ENCODE measurements at places on chromosomes 6 and 20.

DNA sequence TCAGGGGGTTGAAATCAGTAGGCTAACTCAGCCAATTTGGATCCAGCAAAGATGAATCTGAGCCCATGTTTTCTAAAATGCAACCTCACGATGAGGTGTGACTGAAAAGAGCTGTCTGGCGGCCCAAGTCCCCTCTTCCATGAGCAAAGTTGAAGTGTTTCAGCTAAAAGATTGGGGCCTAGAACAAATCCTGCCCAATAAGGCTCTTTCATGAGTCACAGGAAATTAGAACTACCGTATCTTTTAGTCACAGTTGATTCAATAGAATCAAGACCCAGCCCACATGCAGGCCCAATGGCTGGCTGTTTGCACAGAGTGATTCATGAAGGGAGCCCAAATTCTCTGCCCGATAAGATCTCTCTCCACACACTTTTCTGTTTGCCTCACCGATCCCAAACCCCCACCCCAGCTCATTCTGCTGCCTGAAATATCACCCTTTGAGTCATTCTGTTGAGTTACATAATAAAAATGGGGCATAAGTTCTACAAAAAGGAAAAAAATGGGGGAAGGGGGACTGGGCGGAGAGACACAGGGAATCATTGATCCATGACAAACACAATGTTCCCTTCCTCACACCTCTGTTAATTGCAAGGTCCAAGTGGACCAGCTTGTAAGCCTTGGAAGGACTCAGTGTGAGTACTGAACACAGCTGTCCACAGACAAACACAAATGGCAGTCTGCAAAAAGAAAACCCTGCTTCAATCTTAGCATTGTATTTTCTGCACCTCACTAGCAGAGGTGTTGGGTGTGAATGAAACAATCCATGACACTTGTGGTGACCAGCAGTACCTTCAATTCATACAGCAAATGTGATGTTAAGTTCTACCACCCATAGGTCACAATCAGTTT is 13.8 kb downstream of the FOXQ1 start:
- DNase-seq, result peak; percentile 94

DNA sequence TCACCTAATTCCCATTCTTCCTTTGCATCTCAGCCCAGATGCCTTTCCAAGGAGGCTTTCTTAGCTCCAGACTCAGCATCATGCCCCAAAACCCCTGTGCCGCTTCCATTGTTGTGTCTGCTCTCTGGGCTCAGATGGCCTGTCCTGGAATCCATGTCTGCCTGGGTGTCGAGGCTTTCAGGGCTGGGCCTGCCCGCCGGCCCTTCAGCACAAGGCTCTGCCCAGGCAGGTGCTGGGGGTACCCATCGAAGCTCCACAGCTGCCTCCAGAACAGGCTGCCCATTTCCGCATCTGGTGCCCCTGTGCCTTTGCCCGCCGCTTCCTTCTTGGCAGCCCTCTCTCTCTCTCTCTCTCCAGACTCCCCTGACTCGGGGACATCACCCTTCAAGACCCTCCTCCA is 1.2 kb downstream of the CPXM1 start:
- no peak for DNase-seq

DNA sequence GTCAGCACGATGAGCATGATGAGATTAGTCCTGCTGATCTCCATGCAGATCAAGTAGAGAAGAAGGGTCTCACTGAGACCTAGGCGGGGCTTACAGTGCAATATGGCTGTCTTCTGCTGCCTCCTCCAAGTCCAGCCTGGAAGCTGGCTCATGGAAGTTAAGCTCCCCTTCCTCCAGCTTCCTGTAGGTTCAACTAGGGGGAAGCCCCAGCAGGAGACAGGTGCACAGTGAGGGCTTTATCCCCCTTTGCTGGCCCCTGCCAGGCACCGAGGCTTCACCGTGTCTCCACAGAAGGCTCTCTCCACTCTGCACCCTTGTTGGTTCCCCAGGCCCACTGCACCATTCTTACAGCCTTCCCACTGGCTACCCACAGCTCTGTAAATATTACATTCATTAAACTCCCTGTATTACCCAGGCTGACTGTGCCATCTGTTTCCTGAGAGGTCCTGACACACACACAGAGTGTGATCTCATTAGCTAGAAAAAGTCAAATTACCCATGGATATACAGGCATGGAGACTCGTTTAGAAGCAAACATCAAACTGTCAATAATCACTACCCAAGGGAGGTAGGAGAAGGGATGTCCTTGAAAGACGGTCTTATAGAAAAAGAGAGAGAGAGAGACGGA is 90.4 kb downstream of the SLC2A10 start:
- no peak for DNase-seq

- DNase-seq, result no peak
Observed at GRCh38 chr6:32943864-32944649, 3.2 kb upstream of the HLA-DMB start.

GRCh38 chr20:40757087-40757486 is 68.1 kb upstream of the MAFB start:
- DNase-seq, result no peak

DNA sequence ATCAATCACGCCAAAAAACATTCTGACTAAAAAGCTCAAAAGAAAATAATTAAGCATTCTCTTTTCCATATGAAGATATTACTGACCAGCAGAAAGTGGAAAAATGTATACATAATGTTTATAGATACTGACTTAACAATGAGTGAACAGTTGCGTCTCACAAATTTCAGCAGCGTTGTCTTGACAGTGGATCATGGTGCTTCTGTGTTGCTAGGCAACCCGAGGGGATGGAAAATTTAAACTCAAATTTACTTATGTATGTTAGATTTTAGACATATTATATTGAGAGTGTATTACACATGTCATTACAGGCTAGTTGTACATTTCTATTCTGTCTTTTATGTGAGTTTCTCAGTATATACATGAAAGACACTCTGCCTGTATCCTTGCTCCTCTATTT is 110.2 kb downstream of the LAMA2 start:
- no peak for DNase-seq

GRCh38 chr20:20084296-20084752 is 32.0 kb downstream of the CFAP61 start:
- no peak for DNase-seq
